ENCODE measurements at places on chromosomes 11 and 22.

- no peak for DNase-seq
Observed at GRCh38 chr11:34027516-34028408, 23.8 kb upstream of the CAPRIN1 start.

- DNase-seq: no peak
Observed at GRCh38 chr11:17580271-17580670, 33.2 kb downstream of the OTOG start.

DNA sequence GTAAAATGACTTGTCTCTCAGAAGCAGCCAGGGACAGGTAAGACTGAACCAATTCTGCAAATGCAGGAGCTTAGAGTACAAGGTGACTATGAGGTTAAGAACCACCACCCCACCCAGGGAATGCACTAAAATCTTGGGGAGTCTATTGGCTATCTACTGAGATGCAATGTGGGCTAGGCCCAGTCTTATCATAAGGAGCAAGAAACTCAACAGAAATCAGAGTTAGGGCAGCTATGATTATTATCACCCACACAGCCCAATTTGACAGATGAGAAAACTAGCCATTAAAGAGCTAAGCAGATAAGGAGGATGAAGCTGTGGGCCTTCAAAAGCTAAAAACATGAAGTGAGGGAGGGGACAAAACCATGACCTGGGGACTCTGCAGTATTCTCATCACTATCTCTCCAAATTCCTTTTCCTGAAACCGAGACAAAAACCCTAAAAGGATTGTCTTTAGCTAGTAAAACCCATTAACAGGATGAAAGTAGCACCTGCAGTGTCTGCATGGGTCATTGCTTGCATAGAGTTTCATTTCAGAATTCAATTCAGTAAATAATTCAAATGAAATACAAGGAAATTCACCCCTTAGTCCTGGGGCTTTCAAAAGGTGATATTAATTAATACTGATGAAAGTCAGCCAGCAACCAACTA lies 68.8 kb upstream of the USP47 start:
- no peak for DNase-seq

- no peak for DNase-seq
Observed at GRCh38 chr22:50112151-50113118, 22.6 kb downstream of the MOV10L1 start.

DNA sequence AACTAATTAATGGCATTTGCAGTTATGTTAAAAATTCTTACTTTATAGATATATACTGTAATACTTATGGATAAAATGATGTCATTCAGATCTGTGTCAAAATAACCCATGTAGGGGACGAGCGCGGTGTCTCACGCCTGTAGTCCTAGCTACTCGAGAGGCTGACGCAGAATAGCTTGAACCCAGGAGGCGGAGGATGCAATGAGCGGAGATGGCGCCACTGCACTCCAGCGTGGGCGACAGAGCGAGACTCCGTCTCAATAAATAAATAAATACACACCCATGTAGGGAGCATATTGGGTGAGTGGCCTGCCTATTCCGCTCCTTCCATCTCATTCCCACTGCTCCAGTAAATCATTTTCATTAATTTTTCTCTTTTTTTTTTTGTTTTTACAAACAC lies 7.1 kb downstream of the SNU13 start:
- DNase-seq: no peak

- DNase-seq: no peak
Observed at GRCh38 chr11:19817870-19818269, 105.2 kb downstream of the NAV2 start.

DNA sequence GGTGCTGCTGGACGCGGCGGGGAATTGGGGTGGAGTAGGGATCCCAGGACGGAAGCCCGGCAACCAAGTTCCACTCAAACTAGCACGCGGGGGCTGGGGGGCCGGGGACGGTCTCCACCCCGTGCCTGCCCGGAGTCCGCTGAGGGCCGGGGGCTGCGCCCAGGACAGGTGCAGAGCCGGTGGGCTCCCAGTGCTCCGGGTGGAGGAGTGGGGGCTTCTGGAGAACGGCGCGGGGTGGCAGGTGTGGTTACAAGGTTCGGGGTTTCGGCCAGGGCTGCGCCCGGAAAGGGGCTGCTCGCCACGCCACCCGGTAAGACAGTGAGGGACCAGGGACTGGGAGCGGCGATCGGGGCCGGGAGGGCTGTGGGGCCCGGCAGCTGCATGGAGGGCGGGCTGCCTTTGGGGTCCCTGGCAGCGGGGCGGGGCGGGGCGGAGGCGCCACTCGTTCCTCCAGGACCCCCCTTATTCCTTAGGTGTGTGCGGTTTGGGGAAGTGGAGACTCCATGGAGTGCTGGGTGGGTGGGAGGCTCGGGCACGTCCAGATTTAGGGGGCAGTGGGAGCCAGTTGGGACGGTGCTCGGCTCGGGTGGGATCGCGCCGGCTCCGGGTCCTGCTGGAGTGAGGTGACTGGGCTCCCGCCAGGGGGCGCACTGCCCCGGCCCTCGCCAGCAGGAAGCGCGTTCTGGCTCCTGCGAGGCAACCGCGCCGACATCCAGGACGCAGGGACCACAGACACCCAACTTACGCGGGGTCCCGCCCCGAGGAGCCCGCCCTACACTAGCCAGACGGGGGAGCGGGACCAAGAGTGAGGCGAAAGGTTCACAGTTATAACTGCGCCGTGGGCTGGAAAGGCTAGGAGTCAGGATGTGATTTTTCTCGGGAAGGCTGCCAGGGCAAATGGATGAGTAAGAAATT lies 868 bp downstream of the TSPAN18 start:
- peak; percentile 68 for DNase-seq

DNA sequence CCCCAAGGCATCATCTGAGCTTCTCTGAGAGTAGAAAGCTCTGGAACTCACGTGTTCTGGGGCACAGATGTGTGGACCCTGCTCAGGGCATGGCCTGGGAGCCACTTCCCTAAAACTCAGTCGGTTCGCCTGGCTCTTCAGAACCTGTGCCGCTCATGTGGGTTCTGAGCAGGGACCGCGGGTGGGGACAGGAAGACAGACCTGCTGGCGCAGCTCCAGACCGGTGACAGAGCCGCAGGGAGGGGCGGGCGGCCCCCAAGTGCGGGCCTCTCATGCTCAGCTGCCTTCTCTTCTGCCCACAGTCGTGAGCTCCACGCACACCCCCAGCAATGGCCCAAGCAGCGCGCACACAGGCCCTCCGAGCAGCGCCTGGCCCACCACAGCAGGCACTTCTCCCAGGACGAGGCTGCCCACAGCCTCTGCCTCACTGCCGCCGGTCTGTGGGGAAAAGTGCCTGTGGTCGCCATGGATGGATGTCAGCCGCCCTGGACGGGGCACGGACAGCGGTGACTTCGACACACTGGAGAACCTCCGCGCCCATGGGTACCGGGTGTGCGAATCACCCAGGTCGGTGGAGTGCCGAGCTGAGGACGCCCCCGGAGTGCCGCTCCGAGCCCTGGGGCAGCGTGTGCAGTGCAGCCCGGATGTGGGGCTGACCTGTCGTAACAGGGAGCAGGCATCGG lies 24.2 kb downstream of the MUC5AC start:
- no peak for DNase-seq

- DNase-seq: peak; percentile 73
Observed at GRCh38 chr22:41682033-41682807, 6.4 kb downstream of the SNU13 start.

GRCh38 chr22:40747361-40747760 lies 68.1 kb downstream of the MCHR1 start:
- DNase-seq: no peak

GRCh38 chr11:12382451-12382850 lies 5.1 kb downstream of the PARVA start:
- no peak for DNase-seq

- DNase-seq: no peak
Observed at GRCh38 chr11:75435571-75435925, 2.5 kb upstream of the KLHL35 start.

DNA sequence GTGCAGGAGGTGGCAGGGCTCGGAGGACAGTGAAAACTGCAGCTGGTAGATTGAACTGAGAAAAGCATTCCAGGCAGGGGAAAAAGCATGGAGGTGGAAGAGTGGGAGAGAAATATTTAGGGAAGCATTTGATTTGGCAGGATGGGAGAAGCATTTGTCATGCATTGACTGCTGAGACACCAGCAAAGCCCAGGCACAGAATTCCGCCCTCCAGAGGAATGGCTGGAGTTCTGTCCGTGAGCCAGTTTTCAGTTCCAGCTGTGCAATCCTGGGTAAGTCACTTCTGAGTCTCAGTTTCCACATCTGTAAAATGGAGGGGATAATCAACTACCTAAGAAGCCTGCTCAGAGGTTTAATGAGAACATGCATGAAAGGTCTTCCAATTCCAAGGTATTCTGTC lies 4.3 kb upstream of the TSKU start:
- DNase-seq: no peak

DNA sequence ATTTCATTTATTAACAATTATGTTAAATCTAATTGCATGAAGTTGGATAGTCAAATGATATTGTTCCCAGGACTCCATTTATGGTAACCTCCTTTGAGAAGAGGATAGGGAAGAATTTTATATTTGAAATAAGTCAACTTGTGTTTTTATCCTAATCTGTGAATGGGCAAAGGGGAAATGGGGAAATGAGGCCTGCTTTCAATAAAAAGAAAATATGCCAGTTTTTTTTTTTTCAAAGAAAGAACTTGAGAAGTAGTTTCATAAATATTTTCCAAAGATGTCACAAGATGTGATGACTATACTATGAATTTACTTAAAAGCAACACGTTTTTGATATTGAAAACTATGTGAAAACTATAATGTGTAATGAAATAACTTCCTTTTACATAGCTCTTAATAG lies 201.8 kb downstream of the TMEM135 start:
- no peak for DNase-seq

DNA sequence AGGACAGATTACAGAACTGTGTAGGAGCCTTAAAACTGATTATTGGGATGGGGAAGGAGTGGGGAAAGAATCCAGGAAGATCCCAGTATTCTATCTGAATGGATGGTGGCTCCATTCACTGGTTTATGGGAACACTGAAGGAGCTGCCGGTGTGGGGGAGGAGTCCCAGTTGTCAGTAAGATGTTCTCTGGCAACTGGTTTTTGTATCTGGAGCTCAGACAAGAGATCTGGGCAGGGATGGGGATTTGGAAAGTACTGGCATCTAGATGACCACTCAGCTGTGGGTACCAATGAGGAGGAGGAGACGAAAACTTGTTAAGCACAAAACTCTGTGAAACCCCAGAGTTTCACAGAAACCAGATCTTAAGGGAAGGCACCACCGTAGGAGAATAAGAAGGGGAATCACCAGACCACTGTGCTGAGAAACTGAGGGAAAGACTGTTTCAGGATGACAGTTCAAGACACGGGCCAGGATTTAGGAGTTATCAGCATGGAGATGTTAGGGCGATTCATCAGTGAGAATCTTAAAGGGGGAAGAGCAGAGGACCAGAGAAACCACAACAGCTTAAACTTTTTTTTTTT lies 28.1 kb downstream of the LDLRAD3 start:
- DNase-seq: no peak

DNA sequence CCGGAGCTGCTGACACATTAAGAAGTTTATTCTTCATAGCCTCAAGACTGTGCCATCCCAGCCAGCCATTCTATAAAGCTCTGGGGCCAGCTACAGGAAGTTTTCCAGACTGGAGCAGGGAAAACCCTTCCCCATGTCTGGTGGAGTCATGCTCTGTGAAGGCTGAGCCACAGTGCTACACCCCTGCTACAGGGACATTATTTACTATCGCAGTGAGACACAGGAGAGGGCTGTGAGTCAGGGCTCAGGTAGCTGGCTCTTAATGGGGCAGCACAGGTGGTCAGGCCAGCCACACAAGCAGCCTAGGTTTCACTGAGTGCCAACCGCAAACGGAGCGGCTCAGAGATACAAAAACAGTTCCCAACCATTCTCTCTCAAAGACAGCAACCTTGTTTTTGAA lies 12.1 kb downstream of the HPS4 start:
- DNase-seq: no peak

- DNase-seq: no peak
Observed at GRCh38 chr11:84854498-84854880, 772.7 kb downstream of the DLG2 start.

DNA sequence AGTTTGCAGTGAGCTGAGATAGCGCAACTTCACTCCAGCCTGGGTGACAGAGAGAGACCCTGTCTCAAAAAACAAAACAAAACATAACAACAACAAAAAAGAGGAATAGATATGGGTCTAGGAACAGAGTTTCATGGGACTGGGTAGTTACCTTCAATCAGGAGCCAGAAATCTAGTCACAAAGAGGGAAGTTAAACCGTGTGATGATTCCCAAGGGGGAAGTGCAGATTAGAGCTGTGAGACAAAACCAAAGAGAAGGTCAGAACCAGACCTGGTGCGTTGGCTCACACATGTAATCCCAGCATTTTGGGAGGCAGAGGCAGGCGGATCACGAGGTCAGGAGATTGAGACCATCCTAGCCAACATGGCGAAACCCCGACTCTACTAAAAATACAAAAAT lies 42.1 kb upstream of the LARGE1 start:
- no peak for DNase-seq
